ENCODE measurements at places on chromosomes 3 and 15.

DNA sequence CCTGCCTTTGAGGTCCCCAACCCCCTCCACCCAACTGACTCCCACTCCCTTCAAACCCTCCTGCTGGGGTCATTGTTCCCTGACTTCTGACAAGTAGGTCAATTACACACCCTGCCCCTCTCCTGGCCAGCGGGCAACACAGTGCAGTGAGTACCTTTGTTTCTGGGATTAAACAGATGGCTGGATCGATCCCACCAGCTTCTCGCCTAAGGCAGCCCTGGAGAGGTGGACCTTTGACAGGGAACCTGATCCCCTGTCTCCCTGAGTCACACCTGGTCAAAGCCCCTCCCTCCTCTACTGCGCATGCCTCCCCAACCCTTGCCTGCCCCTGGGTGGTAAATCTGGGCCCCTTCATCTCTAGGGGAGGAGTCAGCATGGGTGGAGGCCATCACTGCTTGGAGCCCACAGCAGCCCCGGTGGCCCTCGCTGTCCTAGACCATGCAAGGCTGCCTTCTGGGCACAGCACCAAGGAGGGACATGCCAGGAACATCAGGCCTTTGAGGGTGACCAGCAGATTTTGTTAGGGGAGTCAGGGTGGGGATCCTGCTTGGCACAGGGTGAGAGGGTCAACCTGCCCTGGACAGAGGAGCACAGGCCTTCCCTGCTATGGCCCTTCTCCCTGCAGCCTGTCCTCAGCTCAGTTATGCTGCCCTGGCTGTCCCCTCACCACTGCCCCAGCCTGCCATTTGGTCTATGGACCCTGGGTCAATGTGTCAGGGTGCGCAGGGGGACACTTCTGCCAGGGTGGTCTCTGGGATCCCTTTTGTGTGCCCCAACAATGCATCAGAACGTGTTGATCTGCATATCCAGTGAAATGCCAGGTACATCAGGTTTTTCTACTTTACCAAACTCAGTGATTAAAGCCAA, 9.8 kb upstream of the PRR23E start:
- DNase-seq = no peak

DNA sequence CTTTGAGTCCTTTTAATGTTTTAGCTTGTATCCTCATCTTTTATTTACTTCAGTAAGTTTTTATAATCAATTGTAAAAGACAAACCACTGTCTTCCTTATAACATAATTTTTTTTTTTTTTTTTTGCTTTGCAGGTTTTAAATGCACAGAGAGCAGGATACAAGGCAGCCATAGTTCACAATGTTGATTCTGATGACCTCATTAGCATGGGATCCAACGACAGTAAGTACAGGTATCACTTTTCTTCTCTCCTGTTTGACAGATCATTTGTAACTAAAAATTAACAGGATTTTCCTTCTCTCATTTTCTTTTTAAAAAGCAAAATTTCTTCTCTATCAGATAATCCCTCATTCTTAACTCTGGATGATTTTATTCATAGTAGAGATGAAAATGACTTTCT, 75.4 kb downstream of the PFN2 start:
- DNase-seq = no peak

DNA sequence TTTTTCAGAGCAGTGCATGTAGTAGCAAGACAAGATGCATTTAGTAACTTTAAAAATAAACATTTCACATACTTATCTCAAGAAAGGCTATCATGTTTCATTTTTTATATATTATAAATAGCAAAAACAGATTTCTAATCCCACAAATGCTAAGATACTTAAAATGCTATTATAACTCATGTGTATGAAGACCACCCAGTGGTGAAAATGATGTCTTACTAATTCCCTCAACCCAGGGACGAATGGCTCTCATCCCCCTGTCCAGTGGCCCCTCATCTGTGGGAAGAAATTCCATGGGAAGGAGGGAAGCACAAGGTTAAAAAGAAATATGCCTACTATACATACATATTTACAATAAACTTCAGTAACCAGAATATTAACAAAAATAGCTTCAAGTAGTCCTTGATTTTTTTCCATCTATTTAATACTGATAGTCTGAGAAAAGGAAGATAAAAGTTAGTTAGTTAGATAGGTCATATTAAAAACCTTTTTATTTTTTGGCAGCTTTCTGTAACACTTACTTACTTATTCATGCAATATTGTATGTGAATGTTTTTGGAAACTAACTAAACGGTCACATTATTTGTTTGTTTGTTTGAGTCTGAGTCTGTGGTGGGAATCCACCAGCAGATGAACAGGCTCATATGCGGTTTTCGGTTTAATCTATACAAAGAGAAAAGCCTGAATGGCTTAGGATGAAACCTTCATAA, 14.8 kb downstream of the NR2E3 start:
- DNase-seq = no peak

DNA sequence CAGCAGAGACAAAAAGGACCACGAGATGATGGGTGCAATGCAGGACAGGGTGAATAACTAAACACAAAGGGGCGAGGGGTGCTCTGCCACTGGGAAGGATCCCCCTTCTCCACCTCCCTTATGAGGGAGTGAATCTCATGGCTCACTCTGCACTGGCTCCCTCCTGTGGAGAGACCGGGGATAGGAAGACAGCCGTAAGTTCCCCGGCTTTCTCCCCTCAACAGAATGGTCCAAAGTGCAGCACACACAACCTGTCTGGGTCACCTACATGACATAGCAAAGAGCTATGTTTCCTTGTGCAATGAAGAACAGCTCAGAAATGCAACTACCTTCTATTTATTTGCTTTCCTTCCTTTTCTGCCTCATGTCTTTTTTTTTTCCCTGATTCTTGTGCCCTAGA, 7.8 kb upstream of the ACSBG1 start:
- no peak for DNase-seq

DNA sequence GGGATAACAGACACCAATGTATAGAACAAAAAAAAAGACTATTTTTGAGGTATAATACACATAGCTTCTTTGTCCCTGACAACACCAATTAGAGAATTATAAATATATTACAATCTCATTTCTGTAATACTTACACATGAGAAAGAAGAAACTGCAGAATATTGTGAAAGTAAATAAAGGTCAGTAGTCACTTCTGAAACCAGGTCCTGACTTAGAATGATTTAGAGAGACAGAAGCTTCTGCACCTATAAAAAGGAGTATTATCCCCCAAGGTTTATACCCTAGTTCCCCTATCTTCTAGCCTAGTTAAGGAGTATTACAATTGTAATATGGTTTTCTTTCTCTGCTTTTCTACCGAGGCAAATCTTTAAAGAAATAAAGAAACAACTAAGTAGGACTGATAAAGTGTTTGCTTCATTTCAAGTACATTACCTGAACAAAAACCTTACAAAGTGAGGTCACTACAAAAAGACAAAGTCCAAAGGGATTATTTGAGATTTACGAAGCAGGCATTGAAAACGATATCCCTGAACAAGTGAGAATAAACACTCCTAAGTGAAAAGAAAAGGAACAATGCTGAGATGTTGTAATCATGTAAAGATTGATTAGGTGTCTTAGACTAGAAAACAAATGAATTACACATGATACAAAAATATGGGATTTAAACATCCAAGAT, 103.0 kb downstream of the GBE1 start:
- DNase-seq = no peak

GRCh38 chr3:16999871-17000270, 115.1 kb downstream of the PLCL2 start:
- DNase-seq = no peak

- no peak for DNase-seq
These were observed 589.2 kb downstream of the ROBO1 start for GRCh38 chr3:79178471-79179180.

Measured in left kidney (tissue), 8 donors.